ENCODE measurements at places on chromosomes 16 and 17.

DNA sequence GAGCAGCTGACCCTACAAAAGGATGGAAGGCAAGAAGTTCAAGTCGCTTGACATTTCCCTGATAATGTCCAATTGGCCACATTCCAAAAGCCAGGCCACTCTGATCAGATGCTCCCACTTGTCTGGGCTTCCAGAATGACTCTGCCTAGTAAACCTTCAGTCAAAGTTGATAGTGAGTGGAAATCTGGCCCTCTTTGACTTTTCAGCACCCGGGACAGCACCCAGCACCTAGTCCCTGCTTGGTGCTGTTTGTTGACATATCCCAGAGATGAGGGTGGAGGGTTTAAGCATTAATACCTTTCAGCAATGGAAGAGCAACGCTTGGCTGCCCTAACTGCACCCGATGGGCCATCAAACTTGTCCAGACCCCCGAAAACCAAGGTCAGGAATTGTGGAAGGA, 131.3 kb downstream of the AIPL1 start:
- no peak for DNase-seq

GRCh38 chr17:39916918-39917317, 1.5 kb downstream of the GSDMB start:
- DNase-seq: no peak

GRCh38 chr16:51937771-51938170, 609.2 kb downstream of the TOX3 start:
- no peak for DNase-seq

DNA sequence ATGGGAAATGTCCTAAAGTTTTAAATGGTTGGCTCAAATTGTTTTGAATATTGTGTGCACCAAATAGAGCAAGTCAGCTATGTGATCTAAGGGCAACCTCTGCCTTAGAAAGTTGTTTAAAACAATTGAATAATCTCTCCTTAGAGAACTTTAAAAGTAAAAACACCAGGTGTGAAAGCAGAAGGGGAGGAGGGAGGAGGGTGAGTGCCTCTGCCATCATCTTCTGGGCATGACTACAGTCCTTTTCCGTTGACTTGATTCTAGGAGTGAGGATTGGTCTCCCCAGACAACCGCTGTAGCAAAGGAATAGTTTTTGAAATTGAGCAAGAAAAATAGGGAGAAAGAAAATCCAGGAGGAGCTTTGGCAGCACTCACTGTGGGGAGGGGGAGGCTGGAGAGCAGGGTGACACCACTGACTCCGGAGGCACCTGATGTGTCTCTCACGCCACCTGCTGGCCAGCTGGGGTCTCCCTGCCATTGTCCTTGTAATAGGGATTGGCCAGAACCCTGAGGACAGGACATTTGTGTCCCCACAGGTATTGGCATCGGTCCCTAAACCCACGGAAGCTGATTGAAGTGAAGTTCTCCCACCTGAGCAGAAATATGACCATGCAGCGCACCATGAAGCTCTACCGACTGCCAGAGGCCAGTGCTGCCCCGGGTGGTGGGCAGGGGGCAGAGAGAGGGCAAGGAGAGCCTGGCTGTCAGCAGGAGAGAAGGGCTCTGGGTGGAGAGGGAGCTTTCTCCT, 33.3 kb downstream of the PLCD3 start:
- peak; percentile 73 for DNase-seq

- DNase-seq: no peak
Observed at GRCh38 chr16:28532940-28533647, 5.7 kb downstream of the NUPR1 start.

- DNase-seq: no peak
Observed at GRCh38 chr17:77271411-77271810, 130.6 kb downstream of the SEC14L1 start.

DNA sequence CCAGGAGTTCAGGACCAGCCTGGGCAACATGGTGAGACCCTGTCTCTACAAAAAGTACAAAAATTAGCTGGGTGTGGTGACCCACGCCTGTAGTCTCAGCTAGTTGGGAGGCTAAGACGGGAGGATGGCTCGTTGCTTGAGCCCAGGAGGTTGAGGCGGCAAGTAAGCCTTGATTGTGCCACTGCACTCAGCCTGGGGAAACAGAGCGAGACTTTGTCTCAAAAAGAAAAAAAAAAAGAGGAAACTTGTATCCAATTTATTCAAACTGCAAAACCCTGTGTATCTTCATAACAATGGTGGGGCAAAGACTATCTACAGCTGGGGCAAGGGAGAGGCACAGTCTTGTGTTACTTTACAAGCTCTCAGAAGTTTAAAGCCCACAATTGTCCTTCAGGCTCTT, 21.5 kb downstream of the GRB7 start:
- no peak for DNase-seq

- no peak for DNase-seq
Observed at GRCh38 chr17:30780343-30780742, 44.1 kb downstream of the CRLF3 start.

DNA sequence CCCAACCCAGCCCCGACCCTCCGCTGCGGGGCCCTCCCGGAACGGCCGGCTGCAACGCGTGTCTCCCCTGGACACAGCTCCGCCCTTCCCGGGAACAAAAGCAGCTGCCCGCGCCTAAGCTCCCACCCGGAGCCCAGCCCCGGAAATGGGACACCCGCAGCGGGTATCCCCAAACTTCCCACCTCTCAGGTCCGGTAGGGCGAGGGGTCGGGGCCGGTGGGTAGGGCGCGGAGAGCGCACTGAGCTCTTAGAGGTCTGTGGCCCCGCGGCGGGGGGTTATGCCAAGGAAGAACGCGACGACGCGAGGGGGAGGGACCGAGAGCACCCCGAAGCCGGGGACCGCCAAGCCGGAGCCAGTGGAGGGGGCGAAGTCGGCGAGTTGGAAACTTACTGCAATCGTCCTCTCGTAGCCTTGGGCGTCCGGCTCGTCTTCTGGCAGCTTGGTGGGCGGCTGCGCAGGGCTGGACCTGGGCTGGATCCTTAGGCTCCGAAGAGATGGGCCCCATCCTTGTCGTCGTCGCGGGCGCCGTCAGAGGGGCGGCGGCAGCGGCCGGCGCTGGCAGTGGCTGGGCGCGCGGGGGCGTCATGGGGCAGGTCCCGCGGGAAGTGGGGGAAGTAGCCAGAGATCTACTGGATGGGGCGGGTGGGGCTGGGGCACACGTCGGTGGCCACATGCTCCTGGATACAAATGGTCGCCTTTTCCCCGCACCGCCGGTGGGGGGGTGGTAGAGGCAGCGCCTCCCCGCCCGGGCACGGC, 6.9 kb downstream of the USP6 start:
- DNase-seq: no peak

DNA sequence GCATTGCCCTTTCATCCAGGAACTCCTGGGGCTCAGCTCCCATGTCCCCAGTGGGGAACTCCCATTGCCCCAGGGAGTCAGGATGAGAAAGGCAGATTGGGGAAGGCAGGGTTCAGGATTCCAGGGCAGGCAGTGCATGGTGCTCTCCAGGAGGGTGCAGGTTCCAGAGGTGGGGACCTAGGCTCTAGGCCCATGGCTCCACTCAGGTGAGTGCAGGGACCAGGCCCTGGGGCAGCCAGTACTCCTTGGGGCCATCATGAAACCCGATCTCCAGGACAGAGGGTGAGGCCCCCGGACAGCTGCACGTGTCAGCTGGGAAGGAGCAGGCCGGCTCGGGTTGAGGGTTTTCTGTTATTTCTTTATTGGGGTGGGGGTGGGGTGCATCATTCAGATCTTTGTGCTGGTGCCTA, 1.3 kb upstream of the MTSS2 start:
- no peak for DNase-seq

DNA sequence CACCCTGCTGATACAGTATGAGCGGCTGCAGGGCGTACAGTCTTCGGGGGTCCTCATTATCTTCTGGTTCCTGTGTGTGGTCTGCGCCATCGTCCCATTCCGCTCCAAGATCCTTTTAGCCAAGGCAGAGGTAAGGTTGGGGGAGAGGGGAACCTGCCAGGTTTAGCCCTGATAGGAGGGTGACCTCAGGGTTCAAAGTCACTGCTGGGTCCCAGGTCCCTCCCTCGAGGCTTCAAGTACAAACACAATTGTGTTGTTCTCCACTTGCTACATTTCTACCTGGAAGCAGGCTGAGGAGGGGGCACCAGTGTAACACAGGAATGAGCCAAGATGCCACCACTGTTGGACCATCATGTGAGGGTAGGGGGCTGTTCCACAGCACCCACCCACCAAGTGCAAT, 22.4 kb downstream of the ABCC3 start:
- no peak for DNase-seq

DNA sequence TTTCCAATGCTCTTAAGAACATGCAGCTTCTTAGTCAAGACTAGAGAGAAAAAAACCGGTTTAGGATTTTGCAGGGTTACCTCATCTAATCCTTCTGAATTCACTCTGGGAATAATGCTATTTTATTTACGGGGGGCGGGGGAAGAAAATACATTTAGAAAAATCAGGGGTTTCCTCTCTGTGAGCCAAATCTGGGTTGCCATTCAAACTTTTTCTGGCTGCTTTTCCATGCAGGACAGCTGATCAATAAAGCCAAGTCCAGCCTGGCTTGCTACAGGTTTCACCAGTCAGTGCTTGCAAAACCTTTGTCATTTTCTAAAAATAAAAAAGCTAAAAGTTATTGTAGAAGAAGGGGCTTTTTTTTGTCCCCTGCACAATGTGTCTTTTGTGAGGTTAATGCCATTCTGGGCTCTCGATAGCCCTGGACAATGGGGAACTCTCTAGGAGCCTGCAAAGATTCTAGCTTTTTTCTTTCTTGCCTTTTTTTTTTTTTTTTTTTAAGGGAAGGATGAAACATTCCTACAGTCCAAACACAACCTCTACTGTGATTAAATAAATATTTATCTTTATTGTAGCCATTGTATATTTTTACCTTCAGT, 13.1 kb upstream of the ZFHX3 start:
- no peak for DNase-seq

DNA sequence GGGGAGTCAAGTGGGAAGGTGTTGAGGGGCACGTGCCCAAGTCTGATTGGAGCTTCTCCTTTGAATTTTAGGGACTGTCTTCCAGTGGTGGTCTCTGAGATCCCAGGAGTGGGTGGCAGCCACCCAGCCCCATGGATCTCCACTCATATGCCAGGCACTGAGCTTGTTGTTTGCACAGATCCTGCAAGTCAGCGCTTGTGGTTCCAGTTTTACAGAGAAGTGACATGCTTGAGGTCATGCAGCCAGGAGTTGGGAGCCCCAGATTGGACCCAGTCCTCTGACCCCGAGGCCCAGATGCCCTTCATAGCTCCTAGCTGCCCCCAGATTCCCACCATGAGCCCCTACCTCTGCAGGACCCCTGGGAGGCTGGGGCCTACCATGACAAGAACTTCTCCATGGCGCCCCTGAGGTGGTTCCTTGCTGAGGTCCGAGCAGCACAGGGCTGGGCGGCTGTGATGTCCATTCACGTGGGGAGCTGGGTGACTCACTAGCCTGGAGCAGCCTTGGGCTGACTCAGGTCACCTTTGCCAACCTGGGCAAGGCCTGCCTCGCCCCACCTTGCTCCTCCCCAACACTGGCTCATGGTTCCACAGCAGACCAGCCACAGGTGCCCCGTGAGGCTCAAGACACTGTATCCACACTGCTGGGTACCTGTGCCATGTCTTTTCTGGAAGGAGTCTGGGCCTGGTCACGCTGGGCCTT, 47.4 kb downstream of the RAI1 start:
- DNase-seq: no peak

GRCh38 chr17:77841742-77842527, 116.6 kb upstream of the TNRC6C start:
- DNase-seq: no peak

- DNase-seq: no peak
Observed at GRCh38 chr16:23802776-23803175, 33.0 kb upstream of the PRKCB start.

GRCh38 chr16:4744555-4745273, 10.4 kb downstream of the DNAAF8 start:
- DNase-seq: no peak

DNA sequence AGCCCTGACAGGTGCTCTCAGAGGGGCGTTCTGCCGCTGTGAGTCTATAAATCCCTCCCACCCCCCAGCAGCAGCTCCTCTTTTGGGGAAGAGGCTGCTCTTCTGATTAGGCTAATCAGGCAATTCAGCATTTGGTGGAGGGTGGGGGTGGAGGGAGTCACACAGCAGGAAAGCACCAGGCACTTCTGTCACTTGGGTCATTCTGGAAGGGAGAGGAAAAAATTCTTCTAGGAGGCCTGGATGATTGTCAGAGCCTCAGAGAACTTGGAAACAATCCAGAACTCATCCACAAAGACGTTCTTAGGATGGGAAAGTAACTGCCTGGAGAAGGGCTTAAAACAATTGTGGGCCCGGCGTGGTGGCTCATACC, 7.3 kb upstream of the SSTR2 start:
- no peak for DNase-seq

DNA sequence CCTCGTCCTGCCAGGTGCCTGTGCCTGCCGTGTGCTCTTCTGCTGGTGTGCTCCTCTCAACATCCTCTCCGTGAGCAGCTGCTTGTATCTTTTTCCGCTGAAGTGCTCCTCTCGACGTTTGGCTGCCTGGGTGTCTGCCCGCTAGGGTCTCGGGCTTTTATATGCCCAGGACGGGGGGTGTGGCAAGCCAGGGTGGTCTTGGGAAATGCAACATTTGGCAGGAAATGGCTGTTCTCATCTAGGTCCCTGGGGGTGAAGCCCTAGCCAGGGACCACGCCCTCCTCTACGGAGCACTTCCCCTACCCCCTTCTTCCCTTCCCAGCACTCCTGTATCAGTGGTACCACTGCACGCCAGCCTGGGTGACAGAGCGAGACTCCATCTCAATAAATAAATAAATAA, 49.4 kb downstream of the IQCK start:
- no peak for DNase-seq

DNA sequence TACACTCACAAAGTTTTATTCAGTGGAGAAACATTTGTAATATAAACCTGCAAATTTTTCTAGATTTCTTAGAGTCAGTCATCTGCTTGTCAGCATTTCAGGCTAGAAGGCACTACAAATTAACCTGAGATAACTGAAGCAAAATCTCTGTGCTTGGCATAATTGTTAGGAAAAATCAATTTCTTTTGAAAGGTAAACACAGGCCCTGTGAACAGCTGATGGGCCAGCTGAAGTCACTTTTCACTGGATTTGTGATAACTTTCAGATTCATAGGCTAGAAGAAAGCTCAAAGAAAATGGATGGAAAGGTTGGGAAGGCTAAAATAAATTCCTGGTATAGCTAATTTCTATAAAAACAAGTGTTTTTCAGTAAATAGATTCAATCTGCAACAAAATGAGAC, 34.0 kb upstream of the SLC6A2 start:
- DNase-seq: no peak

DNA sequence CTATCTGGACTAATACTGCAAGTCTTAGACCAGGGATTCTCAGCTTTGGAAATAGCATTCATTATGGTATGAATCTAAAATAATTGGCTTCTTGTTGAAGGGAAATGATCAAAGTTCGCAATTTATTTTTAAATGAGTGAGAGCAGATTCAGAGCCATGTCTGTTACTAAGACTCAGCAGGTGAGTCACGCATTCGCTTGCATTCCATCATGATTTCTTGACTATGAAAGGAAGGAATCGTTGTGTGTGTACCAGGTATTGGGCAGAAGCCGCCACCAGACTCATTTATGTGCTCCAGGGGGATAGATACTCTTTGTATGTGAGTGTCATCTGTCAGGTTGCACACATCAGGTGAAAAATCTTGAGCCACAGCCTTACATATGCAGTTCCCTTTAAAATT, 10.8 kb downstream of the GSG1L2 start:
- no peak for DNase-seq
